NCI-H460 (cell line): ENCODE measurements at places on chromosomes 12 and 14. TPM values are rescaled to one million over a fixed set of nuclear protein-coding genes. Genes with fewer than 3 reads are reported as not detected.

GRCh38 chr14:51176839-51177238 lies 63.2 kb upstream of the TMX1 start:
- DNase-seq, result no peak

DNA sequence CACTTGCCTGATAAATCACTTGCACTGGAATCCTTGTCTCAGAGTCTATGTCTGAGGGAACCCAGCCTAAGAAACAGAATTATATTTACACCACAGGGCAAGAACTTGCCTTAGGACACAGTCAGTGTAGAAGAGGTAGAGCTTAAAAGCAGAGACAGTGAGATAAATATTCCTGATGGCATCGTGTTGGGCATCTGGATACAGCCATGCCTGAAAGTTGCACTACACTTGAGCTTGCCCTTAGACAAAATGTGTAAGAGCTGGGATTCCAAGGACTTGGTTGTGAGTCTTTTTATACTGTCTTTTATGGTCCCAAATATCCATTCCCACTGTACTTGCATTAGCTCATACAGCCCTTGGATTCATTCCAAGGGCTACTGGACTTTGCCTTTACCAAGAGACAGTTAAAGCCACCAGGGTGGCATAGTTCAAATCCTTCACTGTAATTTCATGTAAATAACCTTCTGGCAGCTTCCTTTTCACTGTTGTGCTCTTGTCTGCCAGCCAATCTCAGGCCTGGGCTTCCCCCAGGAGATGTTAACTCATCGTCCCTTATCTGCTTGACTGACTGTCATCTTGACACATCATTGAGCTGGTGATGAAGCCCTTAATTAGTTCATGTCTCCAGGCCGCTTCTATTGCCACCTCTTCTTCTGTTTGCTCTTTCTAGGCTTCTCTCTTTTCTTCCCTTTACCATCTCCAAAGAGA lies 577.9 kb upstream of the TBX3 start:
- no peak for DNase-seq

GRCh38 chr12:26399381-26399780 lies 204.0 kb downstream of the SSPN start:
- no peak for DNase-seq

DNA sequence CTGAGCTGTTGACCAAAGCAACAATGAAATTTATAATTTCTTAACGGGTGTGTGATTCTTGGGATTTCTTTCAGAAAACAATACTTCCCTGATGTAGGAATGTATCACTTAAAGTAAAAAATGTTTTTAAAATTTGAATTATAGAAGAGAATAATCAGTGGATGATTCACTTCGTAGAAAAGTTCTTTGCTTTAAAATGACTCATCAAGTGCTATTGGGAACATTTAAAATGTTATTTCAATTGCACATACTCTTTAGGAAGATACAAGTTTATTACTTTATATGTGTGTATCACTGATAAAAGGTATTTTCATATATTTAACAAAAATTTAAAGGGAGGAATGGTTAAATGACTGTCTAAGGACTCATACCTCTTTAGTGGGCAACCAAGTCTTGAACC lies 155.3 kb downstream of the PDE3A start:
- DNase-seq, result no peak

The CPM gene
- 1.4 and 2.7 TPM in 2 replicates for total RNA-seq
